Activated CD8-positive, alpha-beta memory T cell treated with anti-CD3 and anti-CD28 coated beads for 1 hour (primary cell): ENCODE measurements at places on chromosomes 11 and 22.

GRCh38 chr22:50307890-50308596 is 597 bp upstream of the PLXNB2 start:
- DNase-seq, result no peak

GRCh38 chr11:67645521-67646461 is 4.7 kb downstream of the ACY3 start:
- no peak for DNase-seq

DNA sequence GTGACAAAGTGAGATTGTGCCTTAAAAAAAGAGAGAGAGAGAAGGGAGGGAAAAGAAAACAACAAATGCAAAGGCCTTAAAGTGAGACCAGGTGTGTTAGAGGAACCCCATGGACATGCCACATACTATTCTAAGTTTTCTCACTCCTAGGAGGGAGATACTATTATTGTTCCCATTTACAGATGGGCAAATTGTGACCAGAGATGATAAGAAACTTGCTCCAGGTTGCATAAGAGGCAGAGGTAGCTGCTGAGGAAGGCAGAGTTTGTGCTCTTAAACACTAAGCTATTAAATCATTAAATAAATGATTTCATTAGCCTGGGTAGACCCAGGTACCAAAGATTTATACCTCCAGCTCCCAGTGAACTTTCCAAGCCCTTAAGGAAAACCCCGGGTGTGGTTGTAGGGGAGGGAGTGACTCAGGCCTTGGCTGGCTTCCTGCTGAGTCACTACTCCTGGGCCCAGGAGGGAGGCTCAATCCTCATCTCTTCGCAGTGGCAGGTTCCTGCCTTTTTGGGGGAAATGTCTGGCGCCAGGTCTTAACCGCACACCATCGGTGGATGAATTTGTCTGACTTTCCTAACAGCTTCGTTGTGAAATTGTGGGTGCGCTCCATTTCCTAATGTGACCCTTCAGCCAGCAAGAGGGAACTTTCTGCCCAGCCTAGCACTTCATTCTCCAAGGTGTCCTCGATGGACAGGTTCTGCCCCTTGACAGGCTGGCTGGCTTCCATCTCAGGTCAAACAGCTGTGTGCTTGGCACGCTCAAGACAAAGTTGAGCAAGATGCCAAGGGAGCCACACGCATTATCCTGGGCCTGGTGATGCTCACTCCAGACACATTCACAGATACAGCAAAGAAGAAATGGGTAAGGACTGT is 33.4 kb upstream of the PTPRJ start:
- DNase-seq, result no peak

- no peak for DNase-seq
Observed at GRCh38 chr22:39132281-39132680, 20.2 kb downstream of the CBX7 start.

DNA sequence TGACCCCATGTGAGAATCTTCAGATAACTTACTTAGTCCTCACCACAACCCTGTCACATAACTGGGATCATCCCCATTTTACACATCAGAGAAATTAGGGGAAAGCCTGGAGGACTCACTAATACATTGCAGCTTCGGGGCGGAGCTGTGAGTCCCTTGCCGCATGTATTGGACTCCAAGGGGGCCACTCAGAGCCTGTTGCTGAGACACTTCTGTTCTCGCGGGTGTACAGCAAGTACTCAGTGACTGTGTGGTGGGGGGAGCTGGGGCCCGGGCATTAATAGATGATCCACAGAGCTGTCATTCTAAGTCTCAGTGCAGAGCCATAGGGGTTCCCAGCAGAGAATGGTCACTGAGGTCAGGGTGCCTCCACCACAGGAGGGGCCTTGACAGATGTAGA is 13.5 kb downstream of the OAF start:
- no peak for DNase-seq

- no peak for DNase-seq
Observed at GRCh38 chr11:67700548-67701262, 26.3 kb upstream of the ALDH3B2 start.

DNA sequence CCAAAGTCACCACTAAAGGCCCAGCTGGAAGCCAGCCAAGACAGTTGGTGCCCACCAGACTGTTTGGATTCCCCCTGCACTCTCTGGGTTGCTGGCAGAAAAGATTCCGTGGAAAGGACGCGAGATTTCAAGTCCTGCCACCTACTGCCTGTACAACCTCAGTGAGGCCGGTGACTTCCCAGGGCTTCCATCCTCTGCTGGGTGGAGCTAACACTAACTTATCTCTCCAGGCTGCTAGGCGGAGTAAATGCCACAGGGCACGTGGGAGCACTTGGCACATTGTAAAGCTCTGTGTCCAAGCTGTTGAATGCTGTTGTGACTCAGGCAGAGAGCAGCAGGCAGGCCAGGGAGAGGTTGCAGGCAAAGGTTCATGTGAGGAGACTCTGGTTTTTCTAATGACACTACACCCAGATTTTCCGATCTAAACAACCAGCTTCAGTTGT is 50.9 kb upstream of the CDON start:
- DNase-seq, result no peak

- DNase-seq, result no peak
Observed at GRCh38 chr11:8818421-8818820, 92.6 kb upstream of the AKIP1 start.

GRCh38 chr11:119907122-119907851 is 178.3 kb upstream of the NECTIN1 start:
- DNase-seq, result no peak

GRCh38 chr11:100686476-100687053 is 523 bp upstream of the ARHGAP42 start:
- DNase-seq, result no peak

DNA sequence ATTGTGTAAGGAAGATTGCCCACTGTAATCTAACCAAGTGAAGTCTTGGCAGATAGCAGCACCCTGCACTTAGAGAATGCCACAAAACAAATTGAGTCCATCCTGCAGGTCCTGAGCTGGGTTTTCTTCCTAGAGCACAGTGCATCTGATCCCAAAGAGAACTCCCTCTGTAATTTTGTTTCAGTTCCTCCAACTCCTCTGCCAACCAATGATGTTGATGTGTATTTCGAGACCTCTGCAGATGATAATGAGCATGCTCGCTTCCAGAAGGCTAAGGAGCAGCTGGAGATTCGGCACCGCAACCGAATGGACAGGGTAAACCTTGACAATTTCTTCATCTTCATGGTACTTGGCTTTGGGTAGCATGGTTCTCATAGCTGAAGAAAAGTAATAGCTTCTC is 33.1 kb upstream of the ST14 start:
- DNase-seq, result no peak

DNA sequence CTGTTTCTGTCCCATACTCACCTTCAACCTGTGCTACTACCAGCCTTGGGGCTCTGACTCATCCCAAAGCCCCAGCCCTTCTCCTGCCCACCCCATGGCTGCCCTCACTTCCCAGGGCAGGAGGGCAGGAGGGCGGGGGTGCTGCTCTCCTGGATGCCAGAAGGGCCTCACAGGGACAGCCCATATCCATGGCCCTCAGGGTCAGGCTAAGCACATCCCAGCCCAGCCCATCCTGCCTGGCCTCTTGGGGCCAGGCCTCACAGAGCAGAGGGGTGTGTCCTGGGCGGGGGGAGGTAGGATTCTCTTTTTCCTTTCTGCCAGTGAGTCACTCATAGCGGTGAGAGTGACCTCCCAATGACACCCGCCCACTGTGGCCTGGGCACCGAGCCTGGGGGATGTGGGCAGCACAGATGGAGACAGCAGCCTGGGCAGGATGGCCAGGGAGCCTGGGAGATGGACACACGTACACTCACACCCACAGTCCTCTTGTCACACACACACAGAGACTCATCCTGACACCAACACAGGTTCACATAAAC is 2.4 kb downstream of the LTBP3 start:
- DNase-seq, result no peak

DNA sequence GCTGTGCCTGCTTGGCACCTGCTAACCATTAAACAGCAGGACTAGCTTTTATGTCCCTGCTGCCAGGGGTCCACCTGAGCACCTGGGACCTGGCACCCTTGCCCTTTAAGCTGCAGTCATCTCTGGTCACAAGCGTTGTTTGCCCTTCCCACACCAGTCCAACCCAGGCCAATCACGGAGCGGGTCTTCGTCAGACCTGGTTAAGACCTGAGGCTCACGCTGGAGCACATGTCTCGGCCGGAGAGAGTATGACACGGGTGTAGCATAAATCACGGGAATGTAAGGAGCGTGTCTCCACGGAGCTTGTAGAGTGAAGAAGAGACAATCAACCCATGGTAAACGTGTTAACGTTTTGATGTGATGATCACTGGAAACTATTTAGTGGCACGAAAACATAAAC is 847.3 kb downstream of the BRD1 start:
- DNase-seq, result no peak
